Kidney epithelial cell (primary cell): ENCODE measurements at places on chromosomes 11 and 22. TPM values are rescaled to one million over a fixed set of nuclear protein-coding genes. Genes with fewer than 3 reads are reported as not detected.
A peak's percentile ranks its signal among the peaks of the same experiment; 100 is the strongest.

DNA sequence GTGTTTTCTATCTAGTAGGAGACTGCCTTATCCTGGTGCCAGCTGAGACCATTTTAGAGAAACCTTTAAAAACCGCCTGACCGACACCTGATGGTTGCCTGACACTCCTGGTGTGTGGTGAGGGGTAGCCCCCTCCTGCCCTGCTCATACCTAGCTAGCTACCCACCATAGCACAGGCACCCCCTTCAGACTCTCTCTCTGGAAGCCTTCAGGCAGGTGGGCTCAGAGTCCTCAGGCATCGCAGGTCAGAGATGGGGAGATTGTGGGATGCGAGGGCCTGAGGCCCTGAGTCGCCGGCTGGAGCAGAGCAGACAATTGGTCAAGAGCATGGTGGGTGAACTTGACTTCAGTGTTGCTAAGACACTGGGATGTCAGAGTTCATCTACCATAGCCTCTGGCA lies 424.6 kb downstream of the BRD1 start:
- DNase-seq: no peak

- no peak for DNase-seq
Measured at GRCh38 chr11:57920971-57921370, 102.7 kb upstream of the OR9Q1 start.

GRCh38 chr22:45475063-45475747 lies 27.5 kb upstream of the FBLN1 start:
- DNase-seq: no peak

GRCh38 chr11:72042064-72042745 lies 38.1 kb downstream of the NUMA1 start:
- no peak for DNase-seq

DNA sequence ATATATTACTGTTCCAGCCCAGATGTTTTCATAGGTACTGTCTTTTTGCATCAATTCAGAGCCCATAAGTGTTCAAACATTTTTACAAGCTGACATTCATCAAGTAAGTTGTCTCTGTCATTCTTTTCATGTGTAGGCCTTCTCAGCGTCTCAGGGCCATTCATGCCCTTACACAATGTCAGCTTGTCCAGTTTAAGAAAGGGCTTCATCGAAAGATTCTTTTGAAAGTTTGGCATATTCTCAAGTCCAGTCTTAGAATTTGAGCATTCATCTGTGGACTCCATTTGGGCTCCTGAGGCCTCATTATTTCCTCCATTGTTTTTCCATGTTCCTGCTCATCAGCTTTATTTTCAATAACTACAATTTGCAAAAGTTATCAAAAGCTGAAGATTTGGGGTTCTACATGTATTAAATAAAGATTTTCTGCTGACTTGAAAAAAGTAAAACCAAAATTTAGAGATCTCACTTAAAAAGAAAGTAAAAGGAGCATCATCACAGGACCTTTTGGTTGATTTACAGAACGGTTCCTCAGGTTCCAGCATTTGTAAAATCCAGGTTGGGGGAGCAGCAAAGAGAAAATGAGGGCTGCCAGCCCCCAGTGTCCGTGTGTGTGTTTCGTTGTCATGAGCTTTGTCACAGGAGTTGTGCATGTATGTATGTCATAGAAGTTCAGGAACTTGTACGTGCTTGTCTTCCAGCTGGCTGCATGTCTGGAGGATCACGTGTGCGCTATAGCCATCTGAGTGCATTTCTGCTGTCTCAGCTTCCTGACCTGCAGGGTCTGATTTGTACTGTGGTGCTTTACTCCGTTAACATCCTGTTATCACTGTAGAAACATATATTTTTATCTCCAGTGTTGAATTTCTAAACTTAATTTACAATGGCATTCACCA lies 15.6 kb downstream of the MOV10L1 start:
- DNase-seq: no peak

DNA sequence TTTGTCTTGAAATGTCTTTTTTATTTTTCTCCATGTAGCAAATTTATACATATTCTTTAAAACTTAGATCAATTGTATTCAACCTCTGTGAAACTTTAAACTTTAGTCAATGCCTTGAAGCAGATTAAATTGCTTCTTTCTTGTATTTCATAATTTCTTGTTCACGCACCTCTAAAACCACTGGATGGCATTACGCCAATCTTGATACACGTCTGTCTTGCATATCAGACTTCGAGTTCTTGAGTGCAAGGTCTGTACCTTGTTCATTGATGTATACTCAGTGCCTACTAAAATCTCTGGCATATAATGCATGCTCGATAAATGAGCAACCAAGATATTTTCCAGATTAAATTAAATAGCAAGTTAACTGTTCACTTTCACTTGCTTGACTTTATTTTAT lies 236.8 kb downstream of the CASP12 start:
- DNase-seq: no peak

SULT4A1 gene
- 1.4 and 1.8 TPM in 2 replicates for total RNA-seq

NRXN2 gene
- total RNA-seq: not detected in 2 replicates

DNA sequence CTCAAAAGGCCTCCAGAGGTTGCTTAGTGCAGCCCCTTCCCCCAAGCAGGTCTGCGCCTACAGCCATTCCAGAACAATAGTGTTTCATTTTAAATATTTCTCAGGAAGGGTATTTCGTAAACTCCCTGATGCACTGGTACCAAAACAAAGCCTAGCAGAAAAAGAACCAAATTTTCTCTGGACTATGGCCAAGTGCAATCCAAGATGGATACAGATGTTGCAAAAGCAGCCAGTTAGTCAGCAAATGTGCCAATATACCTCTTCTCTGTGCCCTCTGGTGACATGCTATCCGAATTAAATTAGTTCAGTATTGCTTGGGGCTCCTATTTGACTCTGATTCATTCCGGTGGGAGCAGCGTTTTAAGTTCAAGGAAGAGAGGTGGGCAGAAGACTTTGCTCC lies 247.8 kb downstream of the NTM start:
- no peak for DNase-seq

GRCh38 chr11:10941871-10942270 lies 84.0 kb upstream of the ZBED5 start:
- no peak for DNase-seq

GRCh38 chr22:19329454-19329853 lies 37.9 kb upstream of the CLTCL1 start:
- DNase-seq: no peak

- DNase-seq: no peak
Measured at GRCh38 chr11:88310246-88310645, 27.3 kb downstream of the CTSC start.

- no peak for DNase-seq
Measured at GRCh38 chr11:94800414-94800813, 32.3 kb downstream of the AMOTL1 start.

DNA sequence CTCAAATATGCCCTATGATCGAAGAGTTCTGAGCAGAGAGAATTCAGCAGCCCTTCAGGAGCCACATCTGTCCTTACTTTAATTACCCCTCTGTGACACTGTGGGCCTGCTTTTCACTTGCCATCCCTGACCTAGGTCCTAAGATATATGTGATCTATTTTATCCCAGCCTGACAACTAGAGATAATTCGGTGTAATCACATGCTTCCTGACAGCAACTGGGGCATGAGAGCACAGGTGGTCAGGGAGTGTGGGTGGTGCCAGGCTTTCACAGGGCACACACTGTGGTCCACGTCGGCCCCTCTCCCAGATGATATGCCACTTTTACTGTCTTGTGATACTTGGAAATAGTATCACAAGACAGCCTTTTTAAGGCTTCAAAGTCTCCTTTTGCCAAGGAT lies 3.9 kb downstream of the TUBA8 start:
- DNase-seq: no peak

GRCh38 chr11:67409261-67409666 lies 5.4 kb downstream of the TBC1D10C start:
- no peak for DNase-seq

CRYBA4 gene
- total RNA-seq: not detected in 2 replicates

ISX gene
- total RNA-seq: not detected in 2 replicates

RASD2 gene
- 0.04 and 1.4 TPM in 2 replicates for total RNA-seq

DNA sequence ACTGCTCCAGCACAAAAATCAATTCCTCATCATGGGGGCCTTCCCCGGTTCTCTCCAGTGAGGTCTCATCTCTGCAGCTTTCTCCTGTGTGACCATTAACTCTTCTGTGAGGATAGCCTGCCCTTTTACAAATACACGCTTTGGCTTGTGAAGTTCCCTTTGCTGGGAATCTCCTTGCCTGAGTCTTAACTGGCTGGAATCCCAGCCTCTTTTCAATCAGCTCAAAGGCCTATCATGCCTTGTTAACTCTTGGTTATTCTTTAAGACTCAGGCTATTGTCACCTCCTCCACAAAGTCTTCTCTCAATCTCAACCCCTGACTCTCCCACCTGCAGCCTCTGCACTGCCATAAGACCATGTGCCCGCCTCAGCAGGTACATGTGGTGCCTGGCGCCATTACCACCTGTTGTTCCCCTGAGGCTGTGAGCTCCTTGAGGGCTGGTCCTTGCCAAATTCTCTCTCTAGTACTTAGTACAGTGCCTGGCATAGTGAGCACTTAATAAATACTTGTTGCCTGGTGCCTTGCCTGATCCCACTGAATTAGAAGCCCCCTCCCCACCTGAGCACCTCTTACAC lies 128.2 kb downstream of the ST3GAL4 start:
- DNase-seq: no peak

DNA sequence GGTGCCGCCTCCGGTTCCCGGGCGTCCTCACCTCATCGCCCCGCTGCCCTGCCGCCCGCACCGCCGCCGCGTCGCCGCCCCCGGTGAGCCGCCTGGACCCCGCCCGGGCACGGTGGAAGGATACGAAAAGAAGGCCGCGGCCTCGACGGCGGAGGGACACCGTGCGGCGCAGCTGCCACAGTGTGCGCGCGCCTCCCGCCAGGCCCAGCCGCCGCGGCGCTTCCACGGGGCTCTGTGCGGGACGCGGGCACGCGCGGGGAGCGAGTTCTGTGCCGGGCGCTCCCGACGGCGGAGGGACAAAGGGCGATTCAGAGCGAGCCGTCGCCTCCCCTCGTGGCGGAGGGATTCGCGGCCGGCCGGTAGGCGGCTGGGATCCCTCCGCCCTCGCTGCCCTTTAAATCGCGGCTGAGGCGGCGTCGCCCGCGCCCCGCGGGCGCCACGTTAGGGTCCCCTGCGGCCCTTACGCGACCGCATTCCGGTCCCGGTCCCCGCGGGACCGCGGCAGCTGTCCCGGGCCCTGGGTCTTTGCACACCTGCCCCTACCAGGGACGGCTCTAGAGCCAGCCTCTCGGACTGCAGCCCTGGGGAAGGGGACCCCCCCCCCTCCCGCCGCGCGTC lies 568 bp upstream of the KMT5B start:
- DNase-seq: peak; percentile 47

THRSP gene
- not detected in 2 replicates for total RNA-seq

NCR3LG1 gene
- 10.1 and 11.4 TPM in 2 replicates for total RNA-seq
